ENCODE measurements at places on chromosomes 1 and 21.
A peak's percentile ranks its signal among the peaks of the same experiment; 100 is the strongest.

- peak; percentile 47 for DNase-seq
Observed at GRCh38 chr21:26715878-26716506, 129.2 kb downstream of the ADAMTS1 start.

GRCh38 chr1:145806408-145806807 is 17.5 kb downstream of the RNF115 start:
- no peak for DNase-seq

GRCh38 chr1:88472298-88472697 is 211.8 kb upstream of the PKN2 start:
- no peak for DNase-seq

GRCh38 chr1:59709333-59709732 is 105.4 kb upstream of the HOOK1 start:
- DNase-seq, result no peak

DNA sequence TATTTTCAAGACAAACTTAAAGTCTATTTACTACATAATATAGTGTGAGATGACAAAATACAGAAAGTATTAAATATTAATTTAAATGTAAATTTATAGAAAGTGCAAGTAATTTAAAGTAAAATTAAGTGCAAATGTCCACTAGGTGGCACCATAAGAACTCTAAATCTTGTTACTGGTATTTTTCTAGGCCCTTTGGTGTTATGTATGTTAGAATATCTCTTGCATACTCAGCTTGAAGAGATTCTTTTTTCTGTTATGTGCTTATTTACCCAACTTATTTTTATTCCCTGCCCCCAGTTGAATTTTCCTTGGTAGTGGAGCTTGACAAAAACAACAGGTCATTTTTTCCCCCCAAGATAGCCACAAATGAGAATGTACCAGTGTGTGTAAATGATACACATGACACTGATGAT is 71.5 kb downstream of the RPS6KC1 start:
- peak; percentile 39 for DNase-seq

DNA sequence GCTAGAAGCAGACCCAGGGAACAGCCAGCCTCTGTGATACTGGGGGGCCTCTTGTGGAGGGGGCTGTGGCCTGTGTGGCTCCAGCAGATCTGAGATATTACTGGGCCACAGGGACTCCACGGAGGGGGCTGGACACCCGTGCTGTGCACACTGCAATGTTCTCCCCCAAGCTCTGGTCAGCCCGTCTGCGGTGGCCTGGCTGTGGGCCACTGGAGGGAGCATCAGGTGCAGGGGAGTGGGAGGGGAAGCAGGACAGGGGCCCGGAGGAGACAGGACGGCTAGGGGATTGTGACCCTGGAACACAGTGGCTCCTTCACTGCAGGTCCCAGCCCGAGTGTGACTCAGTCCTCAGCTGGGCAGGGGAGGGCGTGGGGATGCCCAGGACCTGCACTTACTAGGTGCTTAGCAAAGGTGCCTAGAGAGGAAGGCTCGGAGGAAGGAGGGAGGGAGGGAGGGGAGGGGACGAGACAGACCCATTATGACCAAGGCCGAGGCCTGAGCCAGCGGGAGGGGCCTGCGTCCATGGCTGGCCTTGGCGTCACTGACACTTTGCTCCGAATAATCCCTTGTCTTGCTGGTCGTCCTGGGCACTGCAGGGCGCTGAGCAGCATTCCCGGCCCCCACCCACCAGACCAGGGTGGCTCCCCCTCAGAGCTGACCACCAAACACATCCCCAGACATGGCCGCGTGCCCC is 44.2 kb downstream of the PRDM16 start:
- DNase-seq, result no peak

- no peak for DNase-seq
Observed at GRCh38 chr1:90358448-90358847, 358.7 kb downstream of the BARHL2 start.

GRCh38 chr1:228392111-228392936 is 14.3 kb downstream of the TRIM11 start:
- peak; percentile 43 for DNase-seq

DNA sequence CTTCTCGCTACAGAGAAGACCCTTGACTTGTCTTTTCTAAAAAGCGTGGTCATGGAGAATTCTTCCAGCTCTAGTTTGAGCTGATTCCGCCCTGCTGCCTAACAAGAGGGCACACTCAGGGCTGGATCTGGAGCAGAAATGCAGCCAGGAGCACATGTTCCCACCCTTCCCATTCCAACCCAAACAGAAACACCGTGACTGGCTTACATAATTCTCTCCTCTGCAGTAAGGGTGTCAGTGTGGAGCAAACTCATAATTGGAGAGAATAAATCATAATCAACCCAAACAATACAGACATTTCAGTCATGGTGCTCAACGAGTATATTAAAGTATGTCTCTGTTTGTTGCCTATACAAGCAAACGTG is 34.5 kb downstream of the CTNNBIP1 start:
- no peak for DNase-seq

DNA sequence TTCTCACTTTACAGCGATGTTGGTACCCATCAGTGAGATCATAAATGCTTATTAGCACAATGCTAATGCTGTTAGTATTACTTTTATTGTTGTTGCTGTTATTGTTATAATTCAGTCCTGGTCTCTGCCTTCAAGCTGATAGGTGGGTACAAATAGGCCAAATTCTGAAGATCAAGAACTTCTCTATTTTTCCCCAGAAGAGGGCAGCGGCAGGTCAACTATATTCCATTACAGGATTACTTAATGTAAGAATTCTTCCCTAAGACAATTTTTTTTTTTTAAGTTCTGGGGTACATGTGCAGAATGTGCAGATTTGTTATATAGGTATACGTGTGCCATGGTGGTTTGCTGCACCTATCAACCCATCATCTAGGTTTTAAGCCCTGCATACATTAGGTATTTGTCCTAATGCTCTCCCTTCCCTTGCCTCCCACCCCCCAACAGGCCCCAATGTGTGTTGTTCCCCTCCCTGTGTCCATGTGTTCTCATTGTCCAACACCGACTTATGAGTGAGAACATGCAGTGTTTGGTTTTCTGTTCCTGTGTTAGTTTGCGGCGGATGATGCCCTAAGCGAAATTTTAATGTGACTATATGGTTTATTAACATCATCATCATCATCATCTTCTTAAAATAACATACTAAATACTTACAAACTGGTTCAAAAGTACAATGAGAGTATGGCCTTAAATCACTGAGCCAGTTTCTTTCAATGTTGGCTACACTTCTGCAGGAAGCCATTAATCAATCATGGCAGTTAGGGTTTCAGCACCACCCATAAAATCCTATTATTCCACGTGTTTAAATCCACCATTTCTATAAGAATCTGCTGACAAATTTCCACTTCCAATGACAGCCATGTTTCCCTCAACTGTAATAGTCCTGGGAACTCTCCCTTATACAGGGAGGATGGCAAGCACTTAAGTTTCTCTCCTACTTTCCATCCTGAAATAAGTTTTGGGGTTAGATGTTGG is 19.2 kb downstream of the SLC19A2 start:
- no peak for DNase-seq

DNA sequence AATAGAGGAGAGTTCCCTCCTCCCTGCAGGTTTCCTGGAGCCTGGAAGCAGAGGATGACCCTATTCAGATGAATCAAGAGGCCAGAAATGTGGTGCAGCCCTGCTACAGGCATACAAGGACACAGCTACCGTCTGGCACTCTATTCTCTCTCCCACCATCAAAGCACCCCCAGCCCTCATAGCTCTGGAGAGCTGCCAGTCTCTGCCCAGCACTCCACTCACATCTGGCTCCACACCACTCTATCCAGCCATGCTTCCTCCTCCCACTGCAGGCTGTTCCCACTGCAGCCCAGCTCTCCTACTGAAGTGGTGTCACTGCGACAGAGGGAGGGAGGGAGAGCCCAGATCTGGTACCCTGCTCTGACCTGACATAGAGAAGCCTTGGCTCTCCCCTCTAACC is 18.4 kb downstream of the SYT2 start:
- no peak for DNase-seq

- peak; percentile 10 for DNase-seq
Observed at GRCh38 chr1:77036560-77036959, 169.3 kb downstream of the ST6GALNAC5 start.

DNA sequence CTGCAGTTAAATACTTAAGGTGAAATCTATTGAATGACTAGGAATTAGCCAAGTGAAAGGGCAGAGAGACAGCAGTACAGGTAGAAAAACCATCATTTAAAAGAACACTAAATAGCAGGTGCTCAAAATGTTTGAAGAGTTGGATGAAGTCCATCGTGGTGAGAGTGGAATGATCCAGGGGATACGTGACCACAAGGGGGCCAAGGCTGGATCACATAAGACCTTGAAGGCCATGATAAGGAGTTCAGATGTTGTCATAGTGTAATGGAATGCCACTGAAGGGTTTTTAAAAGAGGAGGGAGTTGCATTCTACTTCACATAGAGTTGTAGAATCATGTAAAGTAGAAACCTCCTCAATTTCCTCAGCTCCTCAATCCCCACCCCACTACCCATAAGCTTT is 34.8 kb upstream of the HOOK1 start:
- no peak for DNase-seq

DNA sequence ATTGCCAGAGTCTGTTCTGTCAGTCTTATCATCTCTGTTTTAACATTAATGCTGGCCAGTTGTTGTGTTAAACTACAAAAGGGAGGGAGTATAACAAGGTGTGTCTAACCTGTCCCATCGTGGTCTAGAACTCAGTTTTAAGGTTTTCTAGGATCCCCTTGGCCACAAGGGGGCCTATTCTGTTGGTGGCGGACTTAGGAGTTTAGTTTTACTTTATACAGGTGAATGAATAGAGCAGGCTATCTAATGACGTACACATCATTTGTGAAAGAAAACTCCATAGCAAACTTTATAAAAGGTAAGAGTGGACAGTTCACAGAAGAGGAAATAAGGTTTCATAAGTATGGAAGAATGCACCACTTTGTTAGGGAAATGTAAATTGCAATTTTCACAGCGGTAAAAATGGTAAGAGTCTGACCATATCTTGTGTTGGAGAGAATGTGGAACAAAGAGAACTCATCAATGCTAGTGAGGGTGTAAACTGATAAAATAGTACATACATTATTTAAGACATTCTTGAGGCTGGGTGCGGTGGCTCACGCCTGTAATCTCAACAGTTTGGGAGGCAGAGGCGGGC is 2.5 kb upstream of the ATF6 start:
- no peak for DNase-seq

DNA sequence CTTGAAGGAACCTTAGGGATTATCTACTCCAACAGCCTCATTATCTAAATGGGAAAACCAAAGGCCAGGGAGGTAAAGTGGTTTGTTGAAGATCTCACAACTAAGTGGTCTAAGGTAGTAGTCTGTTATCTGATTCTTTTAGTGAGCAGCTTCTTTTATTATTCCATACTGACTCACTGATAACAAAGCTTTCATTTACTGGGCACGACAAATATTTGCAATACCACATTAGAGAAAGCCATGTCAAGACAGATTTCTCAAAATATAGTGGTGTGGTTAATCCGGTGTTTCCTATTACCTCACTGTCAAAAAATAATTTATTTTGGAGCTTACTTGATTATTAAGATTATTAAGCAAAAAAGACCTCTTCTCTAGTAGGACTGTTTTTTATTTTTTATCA is 369.1 kb downstream of the S1PR1 start:
- no peak for DNase-seq

GRCh38 chr1:51953079-51953478 is 37.4 kb downstream of the RAB3B start:
- no peak for DNase-seq

- DNase-seq, result no peak
Observed at GRCh38 chr1:234069760-234070159, 165.3 kb downstream of the SLC35F3 start.

DNA sequence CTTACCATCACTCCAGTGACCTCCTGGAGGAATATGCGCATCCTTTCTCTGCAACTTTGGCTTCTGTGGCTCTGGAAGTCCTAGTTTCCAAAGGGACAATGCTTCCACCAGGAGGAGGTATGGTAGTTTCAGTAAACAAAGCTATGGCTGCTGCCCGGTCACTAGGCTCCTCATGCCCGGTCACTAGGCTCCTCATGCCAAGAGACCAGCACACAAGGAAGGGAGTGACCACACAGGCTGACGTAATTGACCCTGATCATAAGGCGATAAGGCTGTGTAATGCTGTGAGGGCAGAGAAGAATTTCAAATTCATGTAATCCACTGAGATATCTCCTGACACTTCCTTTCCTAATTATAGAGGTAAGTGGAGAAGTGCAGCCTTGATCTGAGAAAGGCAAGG is 102.9 kb downstream of the DTL start:
- DNase-seq, result peak; percentile 53

All from RCC 7860 (cell line).